ENCODE measurements at places on chromosomes 2 and 18. TPM values are rescaled to one million over a fixed set of nuclear protein-coding genes. Genes with fewer than 3 reads are reported as not detected.

DNA sequence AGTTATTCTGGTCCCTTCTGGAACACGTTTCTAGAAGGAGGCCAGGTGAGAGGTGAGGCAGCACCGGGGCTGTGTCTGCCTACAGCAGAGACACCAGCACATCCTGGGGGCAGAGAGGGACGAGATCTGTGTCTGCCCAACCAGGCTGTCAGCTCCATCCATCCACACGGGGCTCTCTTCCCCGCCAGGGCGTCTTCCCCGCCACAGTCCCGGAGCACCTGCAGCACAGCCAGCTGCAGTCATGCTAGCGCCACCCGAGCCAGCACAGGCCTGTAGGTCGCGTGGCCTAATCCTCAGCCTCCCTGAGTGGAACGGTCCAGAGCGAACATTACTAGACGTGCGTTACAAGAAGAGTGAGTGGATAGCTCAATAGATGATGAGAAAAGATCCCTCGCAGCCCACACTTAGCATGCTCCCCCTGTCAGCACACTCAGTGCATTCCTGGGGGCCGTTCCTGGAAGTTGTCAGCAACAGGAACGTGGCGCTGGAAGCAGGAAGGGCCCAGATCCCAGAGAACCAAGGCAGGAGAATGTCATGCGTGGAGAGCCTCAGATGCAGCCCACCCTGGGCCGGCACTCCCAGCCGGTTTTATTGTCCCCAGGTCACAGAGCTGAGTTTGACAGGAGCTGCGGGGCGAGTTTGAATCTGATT lies 179.0 kb downstream of the TWIST2 start:
- no peak for DNase-seq

DNA sequence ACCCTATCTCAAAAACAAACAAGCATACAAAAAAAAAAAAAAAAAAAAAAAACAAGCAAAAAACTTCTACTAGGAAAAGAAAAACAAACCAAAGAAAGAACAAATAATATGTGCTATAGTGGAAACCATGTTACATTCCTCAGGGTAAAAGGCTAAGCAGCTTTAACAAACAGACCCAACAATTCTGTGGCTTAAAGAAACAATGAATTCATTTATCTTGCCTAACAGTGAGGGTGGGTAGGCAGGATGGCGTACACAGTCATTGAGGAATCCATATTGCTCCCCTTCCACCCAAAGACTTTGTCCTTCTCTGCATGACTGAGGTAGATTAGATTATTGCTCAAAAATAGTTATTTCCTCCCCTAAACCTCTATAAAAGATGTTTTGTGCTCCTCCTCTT lies 63.1 kb upstream of the ITGA6 start:
- DNase-seq, result no peak

- no peak for DNase-seq
Observed at GRCh38 chr2:180291060-180291459, 284.0 kb upstream of the CWC22 start.

ACTG2 gene
- total RNA-seq, result 2.8 TPM

DNA sequence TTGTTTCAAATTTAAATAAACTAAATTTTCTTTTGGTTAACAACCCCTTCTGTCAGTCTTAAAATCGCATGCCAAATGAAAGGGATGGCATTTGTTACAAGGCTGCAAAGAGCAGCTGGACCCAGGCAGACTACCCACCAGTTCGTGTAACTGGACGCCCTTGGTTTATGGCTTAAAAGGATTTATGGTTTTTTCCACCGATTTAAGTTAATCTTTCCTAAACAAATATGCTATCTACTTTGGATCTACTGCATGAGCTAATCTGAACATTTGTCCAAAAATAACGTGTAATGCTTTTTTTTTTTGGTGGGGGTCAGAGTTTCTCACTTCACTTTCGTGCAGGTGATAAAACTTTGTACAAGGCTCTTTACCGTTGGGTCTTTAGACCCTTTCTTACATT lies 62.9 kb downstream of the DIS3L2 start:
- no peak for DNase-seq
